ENCODE measurements at places on chromosomes 5 and 9.

- DNase-seq: peak; percentile 26
Measured at GRCh38 chr9:35258660-35259474, 97.1 kb downstream of the UNC13B start.

DNA sequence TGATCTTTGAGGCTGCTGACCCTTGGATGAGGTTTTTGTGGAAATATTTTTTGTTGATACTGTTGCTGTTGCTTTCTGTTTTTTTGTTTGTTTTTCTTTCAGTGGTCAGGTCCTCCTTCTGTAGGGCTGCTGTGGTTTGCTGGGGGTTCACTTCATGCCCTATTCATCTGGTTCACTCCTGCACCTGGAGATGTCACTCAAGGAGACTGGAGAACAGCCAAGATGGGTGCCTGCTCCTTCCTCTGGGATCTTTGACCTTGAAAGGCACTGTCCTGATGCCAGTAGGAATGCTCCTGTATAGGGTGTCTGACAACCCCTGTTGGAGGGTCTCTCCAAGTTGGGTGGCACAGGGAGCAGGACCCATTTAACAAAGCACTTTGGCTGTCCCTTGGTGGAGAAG lies 67.0 kb upstream of the ACTBL2 start:
- no peak for DNase-seq

GRCh38 chr5:7801891-7802614 lies 48.9 kb downstream of the CFAP90 start:
- DNase-seq: no peak

DNA sequence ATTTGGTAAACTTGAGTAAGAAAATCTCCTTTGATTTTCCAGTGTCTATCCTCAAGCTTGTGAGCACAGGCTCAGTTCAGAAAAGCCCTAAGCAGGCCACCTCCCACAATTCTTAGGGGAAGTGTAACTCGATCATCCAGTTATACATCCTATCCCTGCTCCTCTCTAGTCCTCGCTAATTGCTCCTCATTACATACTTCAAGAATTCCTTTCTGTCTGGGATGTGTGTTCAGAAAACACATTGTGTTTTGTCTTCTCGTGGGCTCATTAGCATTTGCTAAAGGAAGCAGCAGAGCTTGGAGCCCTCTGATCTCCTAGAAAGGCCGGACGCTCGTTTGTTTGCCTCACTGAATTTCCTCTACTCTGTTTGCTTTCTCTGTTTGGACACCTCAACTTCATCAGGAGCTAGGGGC lies 268.2 kb upstream of the RFX3 start:
- no peak for DNase-seq

DNA sequence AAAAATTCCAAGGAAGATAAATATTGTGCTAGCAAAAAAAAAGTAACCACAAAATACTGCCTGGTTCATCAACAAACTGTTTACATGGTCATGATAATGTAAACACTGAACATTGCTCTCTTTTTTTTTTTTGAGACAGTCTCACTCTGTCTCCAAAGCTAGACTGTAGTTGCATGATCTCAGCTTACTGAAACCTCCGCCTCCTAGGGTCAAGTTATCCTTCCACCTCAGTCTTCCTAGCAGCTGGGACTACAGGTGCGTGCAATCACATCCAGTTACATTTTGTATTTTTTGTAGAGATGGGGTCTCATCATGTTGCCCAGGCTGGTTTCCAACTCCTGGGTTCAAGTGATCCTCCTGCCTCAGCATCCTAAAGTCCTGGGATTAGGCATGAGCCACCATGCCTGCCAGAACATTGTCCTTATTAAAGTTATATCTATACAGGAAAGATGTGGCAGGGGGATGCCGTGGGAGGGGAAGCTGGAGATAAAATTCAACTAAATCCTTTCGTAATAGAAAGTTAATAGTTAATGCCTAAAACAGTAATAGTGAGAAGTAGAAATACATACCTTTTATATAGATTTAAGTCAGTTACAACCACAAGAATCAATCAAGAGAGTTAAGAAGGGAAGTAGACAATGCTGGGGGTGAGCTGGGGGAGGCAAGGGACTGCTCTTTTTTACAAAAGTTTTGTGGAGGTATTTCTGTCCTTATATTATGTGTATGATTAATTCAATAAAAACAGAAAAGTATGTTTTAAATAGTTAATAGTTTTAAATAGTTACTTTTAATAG lies 52.3 kb downstream of the RGMB start:
- no peak for DNase-seq

DNA sequence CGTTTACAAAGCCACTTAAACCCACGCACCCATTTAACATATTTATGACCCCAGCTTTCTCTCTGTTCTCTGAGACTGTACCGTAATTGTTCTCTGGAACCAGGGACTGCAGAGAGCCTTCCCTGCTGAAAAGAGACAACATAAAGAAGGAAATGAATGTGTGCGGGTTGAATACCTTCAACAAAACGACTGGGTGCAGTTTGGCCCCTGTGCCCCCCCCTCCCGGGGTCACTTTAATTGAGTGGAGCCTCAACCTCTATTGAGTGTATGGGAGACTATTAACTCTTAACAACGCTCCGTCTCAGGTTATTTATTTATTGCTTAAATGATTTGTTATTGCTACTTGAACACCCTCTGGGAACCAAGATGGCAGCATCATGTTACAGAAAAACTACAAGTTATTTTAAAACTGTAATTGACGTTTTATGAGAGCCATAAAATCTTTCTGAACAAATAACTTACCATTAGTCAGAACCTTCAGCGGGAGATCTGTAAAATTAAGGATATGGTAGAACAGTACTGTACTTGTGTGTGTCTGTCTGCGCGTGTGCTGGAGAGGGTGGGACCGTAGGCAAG lies 70.6 kb downstream of the GAS1 start:
- DNase-seq: no peak

DNA sequence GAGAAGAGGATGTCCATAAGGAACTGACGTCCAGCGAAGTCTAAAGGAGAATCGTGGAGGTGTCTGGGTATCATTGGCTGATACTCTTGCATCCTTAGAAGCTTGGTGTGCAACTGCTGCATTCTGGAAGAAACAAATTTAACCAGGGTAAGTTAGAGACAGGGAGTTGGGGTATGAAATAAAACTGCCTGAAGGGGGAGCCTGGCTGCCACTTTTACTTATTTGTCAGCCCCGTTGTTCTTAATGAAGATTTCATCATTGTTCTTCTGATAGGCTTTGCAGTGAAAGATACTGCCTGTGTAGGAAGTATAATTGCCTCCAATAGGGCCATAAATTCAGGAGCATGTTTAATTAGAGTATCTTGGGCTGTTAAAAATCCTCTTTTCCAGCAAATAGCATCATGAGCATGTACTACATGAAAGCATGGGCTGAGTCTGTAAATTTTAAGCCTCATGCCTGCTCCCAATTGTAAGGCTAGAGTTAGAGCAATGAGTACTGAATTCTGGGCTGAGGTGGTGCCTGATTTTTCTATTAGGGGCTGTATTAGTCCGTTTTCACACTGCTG lies 1264.5 kb upstream of the ACO1 start:
- DNase-seq: no peak

GRCh38 chr5:78550891-78551290 lies 97.7 kb downstream of the LHFPL2 start:
- DNase-seq: no peak

DNA sequence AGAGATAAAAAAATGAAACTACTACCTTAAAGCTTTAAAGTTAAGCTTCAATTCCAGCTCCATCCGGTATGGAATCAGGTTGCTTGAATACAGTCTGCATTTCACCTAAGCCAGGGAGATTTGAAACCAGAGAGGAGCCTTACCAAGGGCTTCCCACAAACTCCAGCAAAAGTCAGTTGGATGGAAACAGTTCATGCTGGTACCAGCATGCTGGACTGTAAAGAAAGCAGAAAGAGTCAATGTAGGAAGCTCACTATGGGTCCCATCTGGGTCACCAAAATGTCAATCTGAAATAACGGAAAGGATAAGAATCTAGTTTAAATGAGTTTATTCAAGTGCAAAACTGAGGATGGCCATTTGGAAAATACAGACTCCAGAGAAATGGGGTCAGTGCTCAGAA lies 65.3 kb downstream of the CDO1 start:
- no peak for DNase-seq

DNA sequence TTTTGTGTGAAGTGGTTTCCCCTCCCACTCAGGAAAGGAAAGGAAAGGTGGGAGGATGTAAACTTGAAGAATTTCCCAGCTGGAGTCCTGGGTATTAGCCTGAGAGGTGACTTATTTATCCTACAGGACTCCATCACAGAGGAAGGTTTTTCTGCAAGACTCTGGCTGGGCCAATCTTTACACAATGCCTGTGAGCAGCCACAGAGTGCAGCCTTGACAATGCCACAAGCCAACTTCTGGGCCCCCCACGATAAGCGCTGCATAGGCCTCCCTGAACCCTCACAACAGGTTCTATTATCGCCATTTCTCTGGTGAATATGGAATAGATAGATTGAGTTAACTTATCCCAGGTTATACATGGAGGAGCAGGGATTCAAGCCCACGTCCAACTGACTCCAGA lies 12.4 kb downstream of the TTC39B start:
- no peak for DNase-seq

DNA sequence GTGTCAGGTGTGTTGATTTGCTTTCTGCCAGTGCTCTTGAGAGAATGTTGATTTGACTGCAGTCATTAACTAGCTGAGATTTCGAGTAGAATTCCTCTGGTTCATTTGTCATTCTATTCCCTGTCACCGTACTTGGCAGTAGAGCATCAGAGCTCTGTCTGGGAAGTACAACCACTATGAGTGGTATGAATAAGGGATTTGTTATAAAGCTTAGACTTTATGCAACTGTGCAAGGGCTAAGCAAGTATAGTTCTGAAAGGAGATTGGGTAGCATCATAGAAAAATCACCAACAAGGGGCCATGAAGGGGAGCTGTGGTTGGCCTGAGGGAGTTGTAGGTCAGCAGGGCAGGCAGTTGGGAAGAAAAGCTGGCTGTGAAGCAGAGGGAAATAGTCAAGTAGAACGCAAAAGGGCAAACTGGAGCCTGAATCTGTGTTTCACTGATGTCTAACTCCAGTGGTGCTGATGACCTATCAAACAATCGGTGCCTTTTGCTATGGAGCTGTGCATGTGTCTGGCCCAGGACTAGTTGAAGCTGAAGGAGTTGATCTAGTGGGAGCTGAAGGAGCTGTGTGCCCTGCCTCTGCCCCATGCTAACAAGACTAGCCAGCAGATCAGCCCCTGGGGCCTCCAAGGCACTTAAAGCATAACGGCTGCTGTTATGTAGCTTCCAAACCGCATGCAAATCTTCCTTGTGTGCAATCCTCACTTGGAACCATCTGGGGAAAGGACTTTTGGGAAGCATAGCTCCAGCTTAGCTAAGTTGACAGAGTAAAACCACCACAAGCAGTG lies 110.0 kb downstream of the SLC28A3 start:
- no peak for DNase-seq

- no peak for DNase-seq
Measured at GRCh38 chr5:135650081-135650480, 71.3 kb upstream of the CXCL14 start.

GRCh38 chr9:127390563-127390962 lies 6.4 kb upstream of the SLC2A8 start:
- no peak for DNase-seq

DNA sequence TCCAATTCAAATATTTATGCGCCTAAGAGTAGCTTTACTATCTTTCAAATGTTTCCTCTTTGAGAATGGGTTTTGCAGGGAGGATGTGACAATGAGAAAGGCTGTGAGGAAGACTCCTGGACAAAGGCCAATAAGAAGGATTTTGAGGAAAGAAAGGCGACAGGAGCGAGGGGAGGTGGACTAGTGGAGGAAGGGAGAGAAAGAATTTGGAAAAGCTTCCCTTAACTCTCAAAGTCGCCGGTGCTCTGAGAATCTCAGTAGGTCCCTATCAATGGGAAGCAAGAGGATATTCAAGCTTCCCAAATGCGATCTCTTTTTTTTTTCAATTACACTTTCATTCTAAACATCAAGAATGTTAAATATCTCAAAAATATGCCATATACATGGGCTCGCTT lies 2.8 kb upstream of the CDC20B start:
- no peak for DNase-seq

GRCh38 chr5:20369518-20369885 lies 381.5 kb upstream of the CDH18 start:
- DNase-seq: no peak

DNA sequence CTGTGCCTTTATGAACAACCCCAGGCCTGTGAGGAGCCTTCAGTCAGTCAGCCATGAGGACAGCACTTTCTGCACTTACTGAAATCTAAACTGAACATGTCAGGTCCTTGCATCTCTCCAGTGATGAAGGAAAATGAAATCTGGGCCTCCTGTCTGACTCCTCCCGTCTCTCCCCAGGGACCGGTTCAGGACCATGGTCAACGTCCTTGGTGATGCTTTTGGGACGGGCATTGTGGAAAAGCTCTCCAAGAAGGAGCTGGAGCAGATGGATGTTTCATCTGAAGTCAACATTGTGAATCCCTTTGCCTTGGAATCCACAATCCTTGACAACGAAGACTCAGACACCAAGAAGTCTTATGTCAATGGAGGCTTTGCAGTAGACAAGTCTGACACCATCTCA lies 77.0 kb upstream of the PLPP6 start:
- DNase-seq: no peak

DNA sequence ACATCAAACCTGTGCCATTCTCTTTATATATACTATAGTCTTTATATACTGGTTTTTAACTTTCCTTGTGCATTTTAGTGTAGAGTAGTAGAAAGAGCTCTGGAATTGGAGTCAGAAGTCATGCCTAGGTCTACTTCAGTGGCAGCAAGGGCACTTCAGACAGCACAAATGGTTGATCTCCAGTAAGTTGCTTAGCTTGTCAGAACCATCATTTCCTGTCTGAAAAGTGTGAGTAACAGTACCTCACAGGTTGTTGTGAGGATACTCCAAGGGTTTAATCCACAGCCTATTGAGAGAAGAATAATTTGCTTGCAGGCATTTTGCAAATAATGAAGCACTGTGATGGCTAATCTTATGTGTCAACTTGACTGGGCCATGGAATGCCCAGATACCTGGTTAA lies 95.8 kb upstream of the NR4A3 start:
- no peak for DNase-seq

GRCh38 chr9:88990729-88991065 lies 571 bp upstream of the S1PR3 start:
- DNase-seq: no peak

- no peak for DNase-seq
Measured at GRCh38 chr5:100539519-100539918, 4.3 kb downstream of the FAM174A start.

GRCh38 chr5:168575391-168576372 lies 3.5 kb downstream of the PANK3 start:
- no peak for DNase-seq

DNA sequence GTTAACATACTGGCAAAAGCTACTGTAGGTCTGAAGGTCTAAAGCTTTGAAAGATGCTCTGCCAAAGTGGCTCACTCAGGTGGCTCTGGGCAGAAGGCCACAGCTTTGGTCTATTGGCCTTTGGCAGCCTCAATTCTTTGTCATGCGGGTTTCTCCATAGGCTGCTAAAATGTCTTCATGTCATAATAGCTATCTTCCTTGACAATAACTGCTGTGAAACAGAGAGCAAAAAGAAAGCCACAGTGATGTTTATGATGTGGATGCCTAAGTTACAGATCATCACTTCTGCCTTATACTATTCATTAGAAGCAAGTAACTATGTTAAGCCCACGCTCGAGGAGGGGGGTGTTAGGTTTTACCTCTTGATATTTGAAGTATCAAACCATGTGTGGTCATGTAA lies 906.1 kb upstream of the CDH9 start:
- DNase-seq: no peak
